Epithelial cell of esophagus (primary cell): ENCODE measurements at places on chromosomes 4 and X.

DNA sequence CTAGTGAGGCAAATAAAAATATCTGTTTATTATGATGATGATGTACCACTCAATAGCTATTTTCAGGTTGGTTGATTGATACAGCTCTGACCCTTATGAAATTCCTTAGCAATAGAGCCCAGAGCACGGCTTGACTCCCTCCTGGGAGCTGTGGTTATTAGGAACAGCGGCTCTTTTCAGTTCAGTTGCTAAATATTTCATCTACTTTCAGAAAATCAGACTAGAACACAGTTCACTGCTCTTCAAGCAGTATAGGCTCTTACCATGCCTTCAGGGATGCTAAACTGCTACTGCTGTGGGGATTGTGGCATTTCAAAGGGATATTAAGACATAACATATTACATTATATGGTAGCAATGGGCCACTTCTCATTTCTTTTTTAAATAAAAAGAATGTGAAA, 218.8 kb downstream of the SNCA start:
- DNase-seq: no peak

DNA sequence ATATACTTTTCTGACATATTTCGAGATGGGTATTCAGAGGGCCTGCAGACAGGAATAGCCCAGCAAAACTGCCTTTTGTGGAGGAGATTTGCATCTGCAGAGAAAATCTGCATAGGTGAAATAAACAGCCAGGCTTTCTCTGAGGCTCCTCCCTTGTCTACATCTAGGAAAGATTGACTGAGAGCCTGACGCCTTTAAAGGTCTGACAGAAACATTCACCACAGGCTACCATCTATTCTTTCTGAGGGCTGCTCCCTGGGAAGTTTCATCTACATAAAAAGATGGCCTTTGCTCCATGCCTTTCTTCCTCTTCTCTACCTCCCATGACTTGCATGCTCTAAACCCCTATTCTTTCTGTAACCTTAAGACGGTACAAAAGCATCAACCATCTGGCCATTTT, 55.0 kb upstream of the AP1S2 start:
- no peak for DNase-seq

DNA sequence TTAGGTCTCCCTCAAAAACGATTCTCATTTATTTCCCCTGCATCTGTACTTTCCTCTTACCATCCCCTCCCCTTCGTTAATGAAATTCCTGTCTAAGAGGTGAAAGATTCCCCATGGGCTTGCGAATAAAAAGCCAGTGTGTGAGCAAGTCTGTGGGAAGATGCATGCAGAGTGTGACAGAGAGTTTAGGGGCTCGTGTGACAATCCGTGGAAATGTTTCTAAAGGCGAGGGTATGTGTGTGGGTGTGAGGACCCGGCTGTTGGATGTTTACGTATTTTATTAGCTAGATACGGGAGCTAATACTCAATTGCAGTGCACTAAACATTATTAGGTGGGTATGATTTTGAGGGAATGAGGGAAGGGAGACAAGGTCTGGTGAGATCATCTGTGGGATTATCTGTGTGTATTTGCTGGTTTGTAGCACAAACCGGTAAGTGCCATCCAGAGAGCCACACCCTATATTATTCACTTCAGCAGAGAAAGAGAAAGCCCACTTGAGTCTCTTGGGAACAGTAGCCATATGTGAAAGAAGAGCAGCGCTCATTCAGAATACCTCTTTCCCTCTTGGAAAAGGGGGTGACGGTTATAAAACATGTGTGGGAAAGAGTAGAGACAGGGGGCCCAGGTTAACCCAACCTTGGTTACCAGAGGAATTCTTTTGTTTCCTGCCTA, 893 bp upstream of the HOPX start:
- DNase-seq: peak; percentile 40

GRCh38 chrX:27132862-27133261, 330.3 kb downstream of the PPP4R3C start:
- DNase-seq: no peak

GRCh38 chr4:45172636-45173035, 446.3 kb upstream of the GNPDA2 start:
- no peak for DNase-seq
